Neural progenitor cell (in vitro differentiated cells): ENCODE measurements at places on chromosomes 1 and 21.

DNA sequence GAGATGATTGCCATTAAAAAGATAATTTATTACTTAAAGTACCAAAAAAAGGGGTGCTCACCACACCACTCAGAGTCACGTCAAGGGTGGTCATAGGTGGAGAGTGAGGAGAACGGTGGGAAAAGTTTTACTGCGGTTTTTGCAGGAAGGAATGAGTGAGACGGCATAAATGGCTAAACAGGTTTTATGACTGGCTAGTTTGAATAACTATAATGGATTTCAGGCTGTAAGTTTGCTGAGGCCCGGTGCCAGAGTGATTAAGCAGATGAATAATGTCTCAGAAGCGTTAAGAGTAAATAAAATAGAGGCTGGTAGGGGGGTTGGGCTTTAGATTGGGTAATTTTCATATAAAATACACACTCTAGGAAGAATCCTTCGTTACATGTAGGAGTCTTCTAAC, 1337.8 kb downstream of the AMY1C start:
- no peak for DNase-seq

DNA sequence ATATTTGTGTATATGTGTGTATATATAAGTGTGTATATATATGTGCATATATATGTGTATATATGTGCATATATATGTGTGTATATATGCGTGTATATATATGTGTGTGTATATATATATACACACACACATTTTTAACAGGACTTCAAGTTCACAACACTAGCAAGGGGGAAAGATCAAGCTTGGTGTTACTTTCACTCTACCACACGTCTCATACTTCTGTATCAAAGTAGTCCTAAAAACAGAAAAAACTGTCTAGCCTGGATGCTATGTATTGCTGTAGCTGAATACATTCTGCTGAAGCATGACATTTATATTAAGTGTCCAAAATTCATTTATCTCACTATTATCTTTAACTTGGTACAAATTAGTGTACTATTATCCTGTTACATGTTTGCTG, 17.9 kb upstream of the ATP6V1G3 start:
- no peak for DNase-seq

DNA sequence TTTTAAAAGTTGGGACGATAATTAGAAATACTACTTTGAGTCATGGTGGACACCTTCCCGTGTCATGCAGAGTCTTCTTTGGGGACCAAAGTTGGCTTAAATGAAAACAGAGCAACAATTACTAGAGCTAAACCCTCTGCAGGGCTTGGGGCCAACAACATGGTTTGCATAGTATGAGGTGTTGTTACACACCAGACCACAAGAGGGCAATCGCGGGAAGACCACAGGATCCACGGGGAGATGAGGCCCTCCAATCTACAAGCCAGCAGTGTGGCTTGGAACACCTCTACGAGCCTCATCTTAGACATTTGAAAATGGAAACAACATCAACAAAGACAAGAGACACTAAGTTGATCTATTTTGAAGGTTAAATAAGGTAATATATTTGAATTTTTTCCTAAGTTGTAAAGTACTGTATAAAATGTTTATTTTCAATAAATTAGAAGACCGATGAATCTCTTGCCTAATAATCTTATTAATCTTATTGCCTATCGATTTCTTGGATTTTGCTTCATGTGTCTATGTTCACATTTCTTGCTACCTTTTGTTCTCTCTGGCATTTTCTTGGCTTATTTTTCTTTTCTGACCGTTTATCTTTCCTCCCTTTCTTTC, 8.2 kb upstream of the SMCP start:
- DNase-seq: peak; percentile 50

- DNase-seq: no peak
Measured at GRCh38 chr1:88228114-88228513, 456.0 kb upstream of the PKN2 start.

DNA sequence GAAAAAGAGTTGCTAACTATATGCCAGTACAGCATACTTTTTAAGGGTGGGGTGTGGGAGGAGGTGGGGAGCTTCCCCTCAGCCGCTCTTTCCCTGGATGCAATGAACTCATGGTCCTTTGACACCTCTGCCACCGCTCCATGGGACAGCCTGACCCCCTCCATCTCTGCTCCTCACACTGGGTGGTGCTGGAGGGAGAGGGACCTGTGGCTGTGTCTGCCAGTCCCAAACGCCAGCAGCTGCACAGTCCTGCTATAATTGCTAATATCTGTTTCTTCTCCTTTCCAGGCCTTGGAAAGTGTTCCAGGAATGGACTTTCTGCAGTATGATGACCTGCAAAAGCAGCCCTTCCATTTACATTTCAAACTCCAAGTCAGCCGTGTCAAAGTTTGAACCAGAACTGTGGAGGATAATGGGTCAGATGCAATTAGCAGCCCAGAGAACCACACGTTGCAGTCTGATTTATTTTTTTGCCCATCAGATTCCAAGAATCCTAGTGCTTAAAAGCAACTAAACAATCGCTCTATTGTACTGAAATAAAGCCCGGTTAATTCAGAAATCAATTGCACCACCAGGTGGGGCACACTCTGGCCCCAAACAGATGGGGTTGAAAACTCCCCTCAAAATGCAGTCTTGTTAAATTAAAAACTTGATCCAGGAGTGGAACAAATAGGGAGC, 160.7 kb upstream of the LMO4 start:
- no peak for DNase-seq

- DNase-seq: no peak
Measured at GRCh38 chr1:165114889-165115285, 241.6 kb downstream of the LMX1A start.

DNA sequence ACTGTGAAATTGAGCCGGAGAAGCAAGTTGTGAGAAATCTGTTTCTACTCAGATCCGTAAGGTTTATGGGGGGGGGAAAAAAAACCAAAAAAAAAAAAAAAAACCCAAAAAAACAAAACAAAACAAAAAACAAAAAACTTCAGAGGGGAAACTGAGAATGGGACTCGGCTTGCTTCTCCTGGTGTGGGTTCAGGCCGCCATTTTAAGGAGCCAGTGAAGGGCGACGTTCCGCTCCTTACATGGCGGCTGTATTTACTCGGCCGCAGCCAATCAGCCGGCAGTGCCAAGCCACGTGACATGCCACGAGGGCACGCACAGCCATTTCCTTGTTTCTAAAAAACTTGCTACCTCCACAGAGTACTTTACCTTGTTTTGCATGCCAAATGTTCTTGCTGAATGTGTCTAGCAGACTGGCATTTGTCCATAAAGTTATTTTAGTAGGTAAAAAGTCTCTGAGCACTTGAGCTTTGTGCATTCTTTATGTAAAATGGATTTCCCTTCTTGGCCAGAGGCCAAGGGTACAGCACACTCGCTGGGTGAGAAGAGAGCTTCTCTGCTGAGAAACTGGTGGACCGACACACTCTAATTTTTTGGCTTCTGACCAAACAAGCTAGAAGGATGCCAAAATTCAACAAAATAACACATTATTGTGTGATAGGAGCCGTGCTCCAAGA, 101.8 kb downstream of the NFIA start:
- no peak for DNase-seq

DNA sequence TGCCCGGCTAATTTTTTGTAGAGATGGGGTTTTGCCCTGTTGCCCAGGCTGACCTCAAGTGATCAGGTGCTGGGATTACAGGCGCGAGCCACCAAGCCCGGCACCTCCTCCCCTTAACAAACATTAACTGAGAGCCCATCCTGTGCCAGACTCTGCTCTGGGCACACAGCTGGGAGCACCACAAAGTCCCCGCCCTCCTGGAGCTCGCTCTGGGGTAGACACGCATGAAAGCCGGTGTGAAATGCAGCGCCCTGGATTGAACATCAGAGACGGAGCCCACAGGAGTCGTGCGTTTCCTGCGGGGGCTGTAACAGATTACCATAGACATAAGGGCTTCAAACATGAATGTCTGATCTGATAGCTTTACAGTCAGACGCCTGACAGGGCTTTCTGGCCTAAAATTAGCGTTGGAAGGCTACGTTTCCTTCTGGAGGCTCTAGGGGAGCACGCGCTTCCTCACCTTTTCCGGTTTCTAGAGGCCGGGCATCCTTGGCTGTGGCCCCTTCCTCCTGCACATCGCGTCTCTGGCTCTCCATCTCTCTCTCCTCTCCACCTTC, 14.3 kb downstream of the SLC27A3 start:
- no peak for DNase-seq
